ENCODE measurements at places on chromosomes 2 and 18.

DNA sequence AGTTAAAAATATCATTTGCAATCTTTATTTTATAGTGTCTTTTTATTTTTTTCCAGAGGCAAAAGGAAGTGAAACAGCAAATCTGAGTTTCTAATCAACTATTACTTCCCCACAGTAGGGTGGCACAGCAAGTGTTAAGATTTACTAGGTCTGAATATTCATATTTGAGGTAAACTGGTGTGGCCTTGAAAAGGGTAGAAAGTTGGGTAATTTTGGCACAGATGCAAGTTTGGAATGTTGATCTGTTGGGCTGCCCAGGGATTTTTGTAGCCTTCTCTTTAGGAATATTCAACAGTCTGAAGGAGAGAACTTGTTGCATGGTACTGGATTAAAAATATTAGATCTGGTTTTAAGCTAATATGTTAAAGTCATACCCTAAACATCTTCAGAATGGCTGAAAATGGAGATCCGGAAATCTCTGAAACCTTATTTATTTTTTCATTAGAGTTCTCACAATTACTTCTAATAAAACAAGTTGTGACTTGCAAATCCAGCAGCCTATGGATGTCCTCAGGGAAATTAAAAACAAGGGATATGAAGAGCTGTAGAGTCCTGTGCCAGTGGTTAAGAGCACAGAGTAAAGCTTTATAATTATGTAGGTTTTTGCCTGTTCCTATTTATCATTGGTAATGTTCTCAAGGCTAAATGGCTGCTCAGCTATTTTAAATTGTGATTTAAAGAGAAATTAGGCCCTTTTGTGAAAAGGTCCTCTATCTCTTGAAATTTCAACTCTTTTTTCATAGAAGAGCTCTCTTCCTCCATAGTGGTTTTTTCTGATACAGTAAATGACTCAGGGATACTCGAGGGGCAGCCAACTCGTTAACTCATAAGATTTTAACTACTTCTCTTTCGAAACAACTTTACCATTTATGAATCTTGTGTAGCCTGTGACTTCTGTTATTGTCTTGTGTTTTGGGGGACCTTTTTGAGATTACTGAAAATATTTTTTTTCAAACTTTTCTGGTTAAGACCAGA, 11.0 kb downstream of the TANK start:
- no peak for DNase-seq

GRCh38 chr2:29412197-29412925, 297.1 kb downstream of the CLIP4 start:
- no peak for DNase-seq

DNA sequence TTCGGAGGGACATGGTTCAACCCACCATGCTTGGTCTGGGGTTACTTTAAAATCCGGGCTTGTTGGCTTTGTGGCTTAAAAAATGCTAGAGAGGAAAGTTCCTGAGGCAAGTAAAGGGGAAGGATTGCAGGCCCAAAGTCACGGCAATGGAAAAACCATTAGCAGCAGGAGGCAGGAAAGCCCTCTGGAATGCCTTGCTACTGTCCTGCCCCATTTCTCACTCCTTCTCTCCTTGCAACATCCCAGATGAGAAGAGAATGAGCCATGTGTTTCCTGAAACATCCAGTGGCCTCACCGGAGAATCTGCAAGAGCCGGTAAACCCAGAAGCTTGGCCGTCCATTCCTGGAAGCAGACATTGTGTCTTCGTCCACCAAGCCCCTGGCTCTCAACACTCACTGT, 97.4 kb upstream of the LCLAT1 start:
- DNase-seq, result no peak

DNA sequence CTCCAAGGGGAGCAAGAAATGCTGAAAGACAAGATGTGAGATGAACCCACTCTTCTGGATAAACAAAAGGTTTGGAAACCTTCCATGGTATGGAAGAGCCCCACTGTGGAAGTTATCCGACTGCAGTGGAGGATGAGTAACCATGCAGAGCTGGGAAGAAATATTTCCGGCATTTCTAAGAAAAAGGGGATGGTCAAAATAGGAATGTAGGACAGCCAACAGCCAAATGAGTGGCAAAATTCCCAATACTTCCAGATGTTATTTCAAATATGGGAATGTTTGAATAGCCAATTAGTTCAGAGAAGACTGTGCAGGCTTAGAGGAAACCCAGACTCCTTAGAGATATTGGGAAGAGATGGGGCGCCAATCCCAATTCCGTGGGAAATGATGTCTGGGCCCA, 246.8 kb downstream of the RAD51AP2 start:
- no peak for DNase-seq

GRCh38 chr2:148987286-148987685, 51.2 kb upstream of the LYPD6B start:
- no peak for DNase-seq

- DNase-seq, result no peak
Observed at GRCh38 chr18:6746386-6746960, 17.0 kb downstream of the ARHGAP28 start.

GRCh38 chr2:39513641-39514094, 76.6 kb upstream of the MAP4K3 start:
- no peak for DNase-seq

DNA sequence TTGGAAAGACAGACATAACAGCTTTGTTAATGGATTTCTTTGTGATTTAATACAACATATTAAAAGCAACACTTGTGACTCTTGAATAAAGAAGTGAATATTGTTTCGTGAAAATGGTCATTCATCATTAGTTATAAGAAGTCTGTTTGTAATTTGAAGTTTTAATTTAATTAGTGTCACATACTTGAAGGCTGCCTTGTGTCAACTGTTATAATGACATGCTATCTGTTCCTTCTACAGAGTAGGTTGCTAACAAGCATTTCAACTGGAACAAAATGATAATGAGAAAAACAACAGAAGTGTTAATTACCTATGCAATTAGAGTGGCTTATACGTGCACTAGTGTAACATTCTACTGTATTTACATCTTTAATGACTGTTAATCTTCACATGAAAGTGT, 624.7 kb downstream of the LRP1B start:
- DNase-seq, result no peak

DNA sequence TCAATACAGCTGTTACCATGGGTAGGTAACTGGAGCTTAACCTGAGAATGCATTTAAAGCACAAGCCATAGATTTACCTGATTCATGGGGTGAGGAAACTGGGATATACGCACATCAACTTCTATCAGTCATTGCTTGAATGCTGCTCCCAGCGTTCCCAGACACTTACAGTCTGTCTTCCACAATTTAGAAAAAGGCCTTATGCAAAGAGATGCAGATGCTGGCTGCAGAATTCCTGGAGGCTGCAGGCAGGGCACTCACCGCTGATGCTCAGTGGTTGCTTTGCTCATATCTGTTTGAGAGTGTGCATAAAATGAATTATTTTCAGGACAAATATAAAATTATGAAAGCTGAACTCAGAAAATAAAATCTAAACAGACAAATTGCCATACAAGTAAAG, 950.7 kb upstream of the PIK3C3 start:
- DNase-seq, result no peak
